Fibroblast of skin of abdomen (primary cell): ENCODE measurements at places on chromosomes 13 and 19.
A peak's percentile ranks its signal among the peaks of the same experiment; 100 is the strongest.

GRCh38 chr13:33281951-33282595, 3.5 kb downstream of the STARD13 start:
- peak; percentile 84 for DNase-seq

DNA sequence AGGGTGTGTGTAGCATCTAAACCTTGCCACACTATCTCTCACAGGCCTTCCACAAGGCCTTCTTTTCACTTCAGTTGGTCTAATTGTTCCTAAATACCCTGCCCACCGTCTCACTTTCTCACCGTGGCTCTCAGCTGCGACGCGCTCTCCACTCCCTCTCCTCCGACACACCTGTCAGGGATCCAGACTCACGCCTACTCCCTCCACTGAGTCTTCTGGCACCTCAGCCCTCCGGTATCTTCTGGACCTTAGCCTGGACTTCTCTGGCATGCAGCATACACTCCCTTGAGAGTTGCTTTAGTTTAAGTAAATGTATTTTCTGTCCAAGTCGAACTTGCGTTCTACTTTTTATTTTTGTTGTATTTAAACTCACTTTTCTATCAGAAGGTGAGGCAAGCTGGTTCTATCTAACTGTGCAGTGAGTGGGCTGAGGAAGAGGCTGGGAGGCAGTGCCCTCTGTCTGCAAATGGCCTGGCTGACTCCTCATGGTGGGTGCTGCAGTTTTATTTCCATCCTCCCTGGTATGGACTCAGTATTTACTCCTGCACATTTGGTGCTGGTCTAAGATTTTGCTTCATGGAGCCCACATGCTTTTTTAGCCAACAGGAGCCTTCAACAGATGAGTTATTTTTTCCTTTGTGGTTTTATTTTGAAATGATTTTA, 28.5 kb upstream of the ARGLU1 start:
- peak; percentile 16 for DNase-seq

DNA sequence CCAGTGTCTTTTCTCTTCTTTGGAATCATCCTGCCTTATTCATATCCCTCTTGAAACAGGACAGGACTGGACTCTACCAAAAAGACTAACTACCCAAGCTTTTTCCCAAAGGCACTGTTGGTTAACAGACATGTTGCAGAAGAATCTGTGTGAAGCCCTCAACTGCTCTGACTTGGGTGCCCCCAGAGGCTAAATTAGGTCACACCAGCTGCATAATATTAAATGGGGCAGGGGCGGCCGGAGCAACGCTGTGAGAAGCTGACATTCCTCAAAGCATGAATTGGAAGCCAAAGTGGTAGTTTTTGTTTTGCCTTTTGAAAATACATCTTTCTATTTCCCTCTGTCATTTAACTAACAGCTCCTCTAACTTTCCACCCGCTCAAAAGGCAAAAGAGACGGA, 185.9 kb downstream of the LHFPL6 start:
- peak; percentile 24 for DNase-seq

DNA sequence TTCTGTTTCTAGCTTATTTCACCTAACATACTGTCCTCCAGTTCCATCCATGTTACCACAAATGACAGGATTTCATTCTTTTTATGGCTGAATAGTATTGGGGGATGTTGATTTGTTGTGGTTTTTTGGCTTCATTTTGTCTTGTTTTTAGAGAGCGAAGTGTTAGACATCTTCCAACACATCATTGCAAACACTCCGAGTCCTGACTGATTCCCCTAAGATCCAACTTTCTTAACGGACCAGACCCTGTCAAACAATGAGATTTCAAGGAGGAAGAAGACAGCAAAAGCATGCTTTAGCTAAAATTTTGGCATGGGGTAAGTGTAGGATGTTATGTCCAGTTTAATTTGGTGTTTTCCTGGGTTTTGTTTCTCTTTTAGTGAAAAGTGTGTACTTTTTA, 3.8 kb upstream of the CASP14 start:
- DNase-seq, result no peak

- no peak for DNase-seq
Observed at GRCh38 chr13:109782066-109782822, 4.1 kb downstream of the IRS2 start.

GRCh38 chr13:35835989-35836388, 295.2 kb downstream of the DCLK1 start:
- DNase-seq, result no peak

DNA sequence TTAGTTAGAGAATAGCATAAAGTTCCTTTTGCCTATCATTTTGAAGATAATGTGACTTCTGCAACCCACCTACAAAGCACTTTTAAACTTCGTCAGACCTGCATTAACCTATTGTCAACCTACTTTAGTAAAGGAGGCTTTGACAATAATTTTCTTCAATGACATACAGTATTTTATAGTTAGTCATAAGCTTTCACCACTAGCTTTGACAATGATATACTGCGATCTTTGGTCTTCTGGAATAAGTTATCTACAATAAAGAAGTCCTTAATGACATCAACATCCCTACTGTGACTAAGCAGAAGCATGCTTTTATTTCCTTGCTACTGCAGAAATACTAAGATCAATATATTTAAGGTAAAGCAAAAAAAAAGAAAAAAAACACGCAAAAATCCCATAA, 9.5 kb downstream of the PCDH17 start:
- DNase-seq, result no peak

DNA sequence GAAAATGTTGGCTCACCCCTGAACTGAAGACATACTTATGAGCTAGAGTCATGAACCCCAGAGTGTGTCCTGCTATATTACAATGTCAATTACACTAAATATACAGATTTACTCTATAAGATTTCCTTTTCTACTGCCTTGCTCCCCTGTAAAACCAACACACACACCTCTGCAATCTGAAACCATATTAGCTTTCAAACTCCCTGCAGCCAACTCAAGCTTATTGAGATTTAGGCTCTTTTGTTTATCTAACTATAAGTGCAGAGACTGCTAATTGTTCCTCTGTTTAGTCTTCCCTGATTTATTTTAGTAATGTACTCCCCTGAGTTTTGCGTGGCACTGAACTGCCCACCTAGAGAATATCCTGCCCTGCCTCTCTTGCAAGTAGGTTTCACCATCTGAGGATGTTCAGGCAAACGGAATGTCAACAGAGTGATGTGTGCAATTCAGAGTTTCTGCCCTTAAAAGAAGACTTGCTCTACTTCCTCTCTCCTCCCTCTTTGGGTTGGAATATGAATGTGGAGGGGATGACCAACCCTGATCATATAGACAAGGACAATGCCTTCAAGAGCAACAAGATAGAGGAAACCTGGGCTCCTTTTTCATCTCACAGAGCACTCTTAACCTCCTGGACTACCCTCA, 22.3 kb downstream of the FAM216B start:
- DNase-seq, result peak; percentile 73

- DNase-seq, result no peak
Observed at GRCh38 chr13:110529522-110530311, 31.8 kb downstream of the RAB20 start.

DNA sequence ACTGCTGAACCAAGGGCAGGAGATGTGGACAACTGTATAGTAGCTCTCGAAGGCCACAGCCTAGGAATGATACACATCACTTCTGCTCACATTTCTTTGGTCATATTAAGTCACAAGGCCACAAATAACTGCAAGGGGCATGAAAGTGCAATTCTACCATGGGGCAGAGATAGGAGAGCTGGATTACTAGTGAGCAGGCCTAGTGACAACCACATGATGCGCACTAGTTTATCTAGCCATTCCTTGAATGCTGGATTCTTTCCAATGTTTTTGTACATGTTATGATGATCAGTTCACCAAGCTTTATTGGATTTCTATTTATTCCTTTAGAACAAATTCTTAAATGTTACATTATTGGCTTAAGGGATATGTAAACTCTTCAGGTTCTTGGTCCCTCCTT, 100.7 kb downstream of the MIPEP start:
- DNase-seq, result no peak

- DNase-seq, result no peak
Observed at GRCh38 chr13:46995874-46996273, 99.0 kb upstream of the HTR2A start.

DNA sequence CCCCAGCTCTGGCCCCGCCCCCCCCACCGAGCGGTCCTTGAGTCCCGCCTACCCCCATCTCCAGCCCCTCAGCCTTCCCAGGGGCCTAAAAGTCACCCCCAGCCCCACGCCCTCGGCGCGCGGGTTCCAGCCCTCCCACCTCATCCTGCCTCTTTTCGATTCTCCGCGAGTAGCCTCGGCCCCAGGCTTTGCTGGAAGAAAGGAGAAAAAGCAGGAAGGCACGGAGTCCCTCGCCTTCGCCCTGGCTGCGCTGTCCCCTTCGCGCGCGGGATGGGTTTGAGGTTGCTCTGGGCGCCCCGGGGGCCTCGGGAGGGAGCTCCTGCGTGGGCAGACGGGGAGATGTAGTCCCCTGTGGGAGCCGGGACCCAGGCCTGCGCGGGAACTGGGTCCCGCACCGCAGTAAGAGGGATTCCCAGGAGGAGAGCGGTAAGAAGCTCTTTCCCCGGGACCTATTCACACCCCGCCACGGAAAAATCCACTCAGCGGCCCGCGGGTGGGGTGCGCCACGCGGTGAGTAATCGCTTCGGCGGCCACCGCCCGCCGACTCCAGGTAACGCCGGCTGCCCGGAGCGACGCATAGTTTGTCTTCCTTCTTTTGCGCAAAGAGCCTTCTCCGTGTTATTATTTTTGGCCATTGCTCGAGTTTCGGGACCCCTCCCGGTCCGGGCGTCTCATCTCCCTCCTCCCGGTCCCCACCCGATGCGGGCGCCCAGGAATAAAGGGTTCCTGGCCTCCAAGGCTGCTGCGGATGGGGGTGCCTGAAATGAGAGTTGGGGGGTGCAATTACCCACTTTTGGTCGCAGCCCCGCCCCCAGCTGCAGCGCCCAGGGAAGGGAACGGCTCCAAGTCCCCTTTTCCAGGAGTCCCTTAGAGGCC, 865 bp upstream of the CRLF1 start:
- DNase-seq, result no peak

DNA sequence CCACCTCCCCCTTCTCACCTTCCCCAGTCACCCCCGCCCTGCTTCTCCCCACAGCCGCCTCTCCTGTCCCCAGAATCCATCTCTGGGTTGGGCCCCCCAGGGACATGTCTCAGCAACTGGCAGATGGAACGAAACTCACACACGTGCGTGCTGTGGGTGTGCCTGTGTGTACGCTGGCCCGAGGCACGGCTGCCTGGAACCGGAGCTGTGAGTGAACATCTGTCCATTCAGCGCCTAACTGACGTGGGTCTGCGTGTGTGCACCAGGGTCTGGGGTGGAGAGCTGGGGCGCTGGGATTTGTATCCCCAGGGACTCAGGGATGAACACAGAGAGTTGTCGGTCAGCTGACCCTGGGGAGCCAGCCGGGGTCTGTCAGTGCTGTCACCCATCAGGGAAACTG, 752 bp upstream of the HAS1 start:
- DNase-seq, result no peak

GRCh38 chr13:95155093-95155492, 146.2 kb downstream of the ABCC4 start:
- peak; percentile 6 for DNase-seq

GRCh38 chr19:10432736-10433130, 12.4 kb downstream of the PDE4A start:
- DNase-seq, result no peak

DNA sequence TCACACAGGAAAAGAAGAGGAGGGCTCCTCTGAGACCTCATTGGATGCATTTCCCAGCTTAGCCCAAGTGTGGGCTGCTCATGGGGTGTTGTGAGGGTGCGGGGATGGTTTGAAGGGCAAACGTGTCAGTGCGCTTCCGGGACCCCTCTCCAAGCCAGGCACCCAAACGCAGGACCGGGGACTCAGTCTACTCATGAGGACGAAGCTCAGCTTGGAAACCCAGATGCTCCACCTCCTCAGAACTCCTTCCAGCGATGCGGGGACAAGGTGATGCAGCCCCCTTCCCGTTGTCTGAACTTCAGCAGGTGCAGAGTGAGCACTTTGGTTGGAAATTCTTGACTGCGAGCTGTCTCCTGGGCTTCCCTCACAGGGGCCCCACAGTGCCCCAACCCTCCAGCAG, 33.1 kb upstream of the MTIF3 start:
- no peak for DNase-seq

- DNase-seq, result peak; percentile 29
Observed at GRCh38 chr19:39843919-39844793, 2.0 kb downstream of the FBL start.

- DNase-seq, result no peak
Observed at GRCh38 chr13:112796190-112796915, 106.5 kb downstream of the ATP11A start.

DNA sequence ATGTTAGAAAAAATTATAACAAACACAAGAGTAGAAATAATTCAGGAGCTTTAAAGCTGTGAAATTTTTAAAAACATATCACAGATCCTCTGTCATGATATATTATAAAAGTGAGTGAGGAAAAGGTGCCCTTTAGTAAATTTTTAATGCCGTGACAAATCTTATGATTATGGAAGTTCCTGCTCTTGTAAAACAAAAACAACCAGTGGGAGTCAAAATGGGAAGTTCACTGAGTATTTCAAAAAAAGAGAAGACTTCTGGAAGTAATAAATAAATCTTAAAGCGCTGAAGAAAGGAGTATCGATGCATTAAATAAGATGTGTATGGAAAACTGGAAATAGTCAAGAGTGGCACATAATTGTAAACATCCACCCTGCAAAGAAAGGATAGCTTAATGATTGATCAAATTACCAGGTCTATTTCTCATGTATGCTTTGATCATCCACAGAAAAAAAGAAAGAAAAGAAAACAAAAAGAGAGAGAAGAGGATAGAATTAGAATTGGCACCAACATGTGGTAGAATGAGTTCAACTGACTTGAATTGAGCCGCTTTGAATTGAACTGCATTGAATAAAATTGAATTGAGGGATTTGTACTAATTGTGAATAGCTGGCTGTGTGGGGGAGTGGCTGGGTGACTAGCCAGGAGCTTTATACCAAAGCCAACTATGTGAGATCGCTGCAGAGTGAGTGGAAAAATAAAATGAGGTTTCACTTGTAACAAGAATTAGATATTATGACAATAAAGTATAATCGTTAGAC, 647.6 kb upstream of the SPRY2 start:
- DNase-seq, result no peak

DNA sequence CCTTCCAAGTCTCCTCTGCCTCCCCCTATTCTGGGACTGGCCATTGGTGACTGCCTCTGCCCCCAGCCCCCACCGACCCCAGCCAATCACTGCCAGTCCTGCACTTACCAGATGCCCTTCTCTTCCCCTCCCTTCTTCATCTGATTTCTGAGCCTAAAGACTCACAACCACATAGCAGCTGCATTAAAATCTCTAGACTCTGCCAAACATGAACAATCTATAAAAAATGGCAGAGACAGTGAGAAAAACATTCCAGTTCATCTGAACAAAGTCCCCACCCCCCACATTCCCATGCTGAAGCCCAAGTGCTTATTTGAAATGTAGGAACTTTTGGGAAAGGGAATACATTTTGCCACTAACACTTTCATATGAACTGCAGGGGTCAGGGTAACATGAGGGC, 60.8 kb downstream of the KCTD12 start:
- DNase-seq, result peak; percentile 77

- no peak for DNase-seq
Observed at GRCh38 chr13:107847406-107847805, 367.9 kb downstream of the LIG4 start.
